Stimulated activated CD4-positive, alpha-beta T cell treated with anti-CD3 and anti-CD28 coated beads, Interleukin-2, amount 100 ng/mL, for 48 hours (primary cell): ENCODE measurements at places on chromosomes 11 and 22.

- DNase-seq = no peak
Observed at GRCh38 chr11:69489031-69489745, 7.7 kb downstream of the LINC01488 start.

DNA sequence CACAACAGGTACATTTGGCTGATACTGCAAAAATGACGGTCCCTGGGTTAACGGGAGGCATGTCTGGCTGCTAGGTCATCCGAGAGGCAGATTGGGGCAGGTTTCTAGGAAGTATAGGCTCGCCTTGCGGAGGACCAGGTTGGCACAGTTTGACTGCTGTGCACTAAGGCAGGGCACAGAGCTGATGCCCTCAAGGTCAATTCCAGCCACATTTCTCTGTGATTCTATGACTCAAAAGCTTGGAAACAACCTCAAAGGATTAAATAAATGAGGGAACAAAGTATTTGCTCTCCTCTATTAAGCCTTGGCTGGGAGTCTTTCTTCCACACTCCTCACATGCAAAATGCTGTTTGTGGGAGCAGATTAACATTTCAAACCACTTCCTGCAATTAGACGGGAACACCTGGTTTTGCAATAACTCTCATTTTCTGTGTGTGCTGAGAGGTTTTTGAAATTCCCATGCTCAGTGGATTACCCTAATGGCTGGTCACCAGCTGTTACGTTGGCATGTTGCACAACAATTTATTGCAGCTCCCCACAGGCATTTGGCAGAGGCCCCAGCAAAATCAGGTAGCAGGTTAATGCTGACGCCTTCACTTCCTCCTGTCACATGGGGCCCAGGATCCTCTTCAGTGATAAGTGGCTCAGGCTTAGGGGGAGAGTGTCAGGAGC is 61.0 kb upstream of the PLET1 start:
- DNase-seq = no peak

- no peak for DNase-seq
Observed at GRCh38 chr11:44067266-44067665, 1.2 kb downstream of the ACCS start.

GRCh38 chr11:62116451-62116850 is 7.4 kb upstream of the INCENP start:
- DNase-seq = no peak

- DNase-seq = no peak
Observed at GRCh38 chr11:129894278-129895125, 876 bp downstream of the NFRKB start.

GRCh38 chr11:126197277-126197939 is 14.0 kb downstream of the RPUSD4 start:
- DNase-seq = no peak

DNA sequence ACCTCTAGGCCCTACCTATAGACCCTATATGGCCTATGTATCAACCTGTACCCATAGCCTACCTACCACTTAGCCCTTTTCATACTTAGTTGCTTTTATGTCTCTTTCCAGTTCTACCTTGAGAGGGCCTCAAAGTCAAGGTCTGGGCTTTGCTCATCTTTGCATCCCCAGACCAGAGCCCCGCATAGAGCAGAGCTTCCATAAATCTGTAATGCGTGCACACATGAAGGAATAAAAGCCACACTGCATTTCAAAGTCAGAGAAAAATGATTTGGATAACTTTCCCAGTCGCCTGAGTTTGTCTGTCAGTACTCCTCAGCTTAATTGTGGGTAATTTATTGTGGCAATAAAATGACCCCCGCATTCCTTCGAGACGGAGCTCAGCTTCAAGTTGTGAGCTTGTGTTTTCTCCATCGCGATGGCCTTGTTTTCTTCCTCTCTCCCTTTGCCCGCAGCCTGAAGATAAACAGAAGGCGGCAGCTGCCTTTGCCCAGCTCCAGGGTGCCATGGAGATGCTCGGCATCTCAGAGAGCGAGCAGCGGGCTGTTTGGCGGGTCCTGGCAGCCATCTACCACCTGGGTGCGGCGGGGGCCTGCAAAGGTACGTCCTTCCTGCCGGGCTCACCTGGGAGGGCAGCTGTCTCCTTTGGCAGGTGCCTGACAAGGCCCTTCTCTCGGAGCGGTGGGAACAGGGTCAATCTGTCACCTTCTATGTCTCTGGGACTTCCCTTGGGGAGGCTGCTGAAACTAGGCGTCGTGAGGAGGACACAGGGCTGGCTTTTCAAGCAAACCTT is 55.7 kb downstream of the MYO18B start:
- DNase-seq = no peak

- DNase-seq = no peak
Observed at GRCh38 chr22:50058906-50059880, 1.1 kb upstream of the TTLL8 start.
